ENCODE measurements at places on chromosomes 1 and 21. TPM values are rescaled to one million over a fixed set of nuclear protein-coding genes. Genes with fewer than 3 reads are reported as not detected.

GRCh38 chr21:19529031-19529430 lies 1125.4 kb upstream of the TMPRSS15 start:
- H3K27ac ChIP-seq = no peak overlapping the region
- no peaks in the 10 kb centered on the region for H3K27me3 ChIP-seq
- no peak for DNase-seq
- H3K4me1 ChIP-seq = no peaks in the 10 kb centered on the region
- H3K36me3 ChIP-seq = no peaks in the 10 kb centered on the region
- H3K4me3 ChIP-seq = no peak overlapping the region

SMIM1 gene
- 2.5 TPM for total RNA-seq

JAM2 gene
- 1.2 TPM for total RNA-seq

GRCh38 chr1:229436201-229436600 lies 2.3 kb upstream of the ACTA1 start:
- peaks cover 54% of the 10 kb centered on the region for H3K27me3 ChIP-seq
- peaks cover 34% of the 10 kb centered on the region for H3K4me1 ChIP-seq
- DNase-seq = no peak
- H3K27ac ChIP-seq = no peak overlapping the region
- H3K36me3 ChIP-seq = peaks cover 20% of the 10 kb centered on the region
- H3K4me3 ChIP-seq = no peak overlapping the region

- no peak overlapping the region for H3K4me3 ChIP-seq
- peaks cover 37% of the 10 kb centered on the region for H3K36me3 ChIP-seq
- H3K27ac ChIP-seq = peak overlapping the region; percentile 11
These were observed 25.5 kb upstream of the PSMG1 start for GRCh38 chr21:39208624-39209333.

GRCh38 chr1:100721526-100722207 lies 2.1 kb downstream of the VCAM1 start:
- H3K4me3 ChIP-seq = no peak overlapping the region
- peaks cover 15% of the 10 kb centered on the region for H3K27me3 ChIP-seq
- no peaks in the 10 kb centered on the region for H3K36me3 ChIP-seq
- no peak overlapping the region for H3K27ac ChIP-seq
- DNase-seq = no peak

FAM167B gene
- total RNA-seq = 0.69 TPM

ERRFI1 gene
- 1.5 TPM for total RNA-seq

C1orf185 gene
- not detected for total RNA-seq

CIART gene
- 1.5 TPM for total RNA-seq

DNA sequence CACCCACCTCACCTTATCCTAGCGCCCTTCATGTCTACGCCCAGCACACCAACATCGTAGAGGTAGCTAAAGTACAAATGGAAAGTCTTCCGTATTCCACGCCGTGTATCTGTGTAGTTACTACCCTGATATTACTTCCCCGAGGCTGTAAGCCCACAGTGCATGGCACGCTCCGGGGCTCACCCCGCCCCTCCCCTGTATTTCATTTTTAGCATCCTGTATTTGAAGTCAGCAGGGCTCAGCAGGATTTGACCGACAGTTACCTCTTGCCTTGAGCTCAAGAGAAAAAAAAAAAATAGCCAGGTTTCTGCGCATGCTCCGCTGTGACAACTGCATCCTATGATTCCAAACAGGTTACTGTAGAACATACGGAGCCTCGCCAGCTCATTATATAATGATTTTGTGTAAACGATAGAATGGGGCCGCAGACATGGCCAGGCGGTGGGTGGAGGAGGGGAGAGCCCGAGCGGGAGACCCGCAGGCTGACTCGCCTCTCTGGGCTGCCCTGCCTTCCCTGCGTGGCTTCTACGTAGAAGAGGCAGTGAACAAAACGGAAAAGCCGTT lies 1.3 kb downstream of the ABCG1 start:
- H3K36me3 ChIP-seq = no peaks in the 10 kb centered on the region
- peak overlapping the region; percentile 85 for H3K27ac ChIP-seq
- no peaks in the 10 kb centered on the region for H3K27me3 ChIP-seq
- H3K4me3 ChIP-seq = peak overlapping the region; percentile 78

DNA sequence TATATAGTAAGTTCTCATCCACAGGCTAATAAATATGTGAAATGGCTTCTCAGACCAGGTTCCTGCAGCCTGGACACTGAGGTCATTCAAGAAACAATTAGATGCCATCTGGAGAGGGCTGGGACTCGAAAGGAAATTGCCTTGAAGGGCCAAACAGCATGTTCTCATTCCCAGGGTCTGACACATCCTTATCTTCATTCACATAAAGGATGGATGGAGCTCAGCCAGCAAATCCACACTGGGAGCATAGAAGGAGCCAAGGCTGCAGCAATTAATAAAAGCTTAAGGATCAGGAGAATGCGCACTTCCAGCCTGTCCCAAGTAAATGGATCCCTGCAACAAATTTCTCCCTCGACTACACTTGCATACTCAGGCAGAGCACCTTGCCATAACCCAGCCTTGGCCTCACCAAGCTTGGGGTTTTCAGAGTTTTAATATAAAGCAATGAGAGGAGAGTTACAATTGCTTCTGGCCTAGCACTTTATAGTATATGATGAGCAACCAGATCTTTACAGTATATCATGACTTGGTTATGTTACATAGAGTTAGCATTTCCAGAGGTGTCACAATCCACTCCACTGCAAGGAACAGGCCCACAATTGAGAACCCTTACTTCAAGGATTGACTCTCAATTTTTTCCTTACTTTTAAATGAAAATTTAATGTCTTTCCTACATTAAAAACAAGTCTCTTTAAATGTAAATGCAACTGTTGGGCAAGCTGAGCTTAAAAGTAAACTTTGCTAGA lies 55.9 kb downstream of the BCAR3 start:
- no peaks in the 10 kb centered on the region for H3K36me3 ChIP-seq
- no peak overlapping the region for H3K27ac ChIP-seq
- H3K4me3 ChIP-seq = no peak overlapping the region
- H3K27me3 ChIP-seq = peaks cover 3% of the 10 kb centered on the region
- DNase-seq = no peak

LHX4 gene
- total RNA-seq = not detected

DNA sequence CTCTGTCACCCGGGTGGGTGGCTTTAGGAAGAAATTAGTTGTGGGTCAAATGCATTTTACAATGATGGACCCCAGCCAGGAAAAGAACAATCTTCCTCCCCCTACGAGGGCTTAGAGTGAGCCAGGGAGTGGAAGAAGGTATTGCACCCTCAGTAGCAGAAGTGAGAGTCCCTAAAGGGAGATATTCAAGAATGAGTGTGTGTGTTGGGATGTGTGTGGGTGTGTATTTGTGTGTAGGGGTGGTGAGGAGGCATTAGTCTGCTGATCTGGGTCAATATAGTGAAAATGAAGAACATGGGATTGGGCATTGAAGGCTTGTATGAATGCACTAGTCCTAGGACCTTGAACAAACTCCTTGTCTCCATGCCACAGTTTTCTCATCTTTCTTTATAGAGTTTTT lies 85.2 kb upstream of the RUNX1 start:
- no peaks in the 10 kb centered on the region for H3K36me3 ChIP-seq
- DNase-seq = no peak
- H3K4me3 ChIP-seq = no peak overlapping the region
- no peaks in the 10 kb centered on the region for H3K27me3 ChIP-seq
- no peak overlapping the region for H3K27ac ChIP-seq

C1orf226 gene
- 0.12 TPM for total RNA-seq

GRCh38 chr21:31299291-31300147 lies 44.5 kb downstream of the TIAM1 start:
- H3K27me3 ChIP-seq = no peaks in the 10 kb centered on the region
- peak overlapping the region; percentile 45 for H3K27ac ChIP-seq
- no peak for DNase-seq
- peaks cover 6% of the 10 kb centered on the region for H3K36me3 ChIP-seq
- H3K4me1 ChIP-seq = peaks cover 43% of the 10 kb centered on the region

C1orf116 gene
- not detected for total RNA-seq

GJB3 gene
- not detected for total RNA-seq

DNA sequence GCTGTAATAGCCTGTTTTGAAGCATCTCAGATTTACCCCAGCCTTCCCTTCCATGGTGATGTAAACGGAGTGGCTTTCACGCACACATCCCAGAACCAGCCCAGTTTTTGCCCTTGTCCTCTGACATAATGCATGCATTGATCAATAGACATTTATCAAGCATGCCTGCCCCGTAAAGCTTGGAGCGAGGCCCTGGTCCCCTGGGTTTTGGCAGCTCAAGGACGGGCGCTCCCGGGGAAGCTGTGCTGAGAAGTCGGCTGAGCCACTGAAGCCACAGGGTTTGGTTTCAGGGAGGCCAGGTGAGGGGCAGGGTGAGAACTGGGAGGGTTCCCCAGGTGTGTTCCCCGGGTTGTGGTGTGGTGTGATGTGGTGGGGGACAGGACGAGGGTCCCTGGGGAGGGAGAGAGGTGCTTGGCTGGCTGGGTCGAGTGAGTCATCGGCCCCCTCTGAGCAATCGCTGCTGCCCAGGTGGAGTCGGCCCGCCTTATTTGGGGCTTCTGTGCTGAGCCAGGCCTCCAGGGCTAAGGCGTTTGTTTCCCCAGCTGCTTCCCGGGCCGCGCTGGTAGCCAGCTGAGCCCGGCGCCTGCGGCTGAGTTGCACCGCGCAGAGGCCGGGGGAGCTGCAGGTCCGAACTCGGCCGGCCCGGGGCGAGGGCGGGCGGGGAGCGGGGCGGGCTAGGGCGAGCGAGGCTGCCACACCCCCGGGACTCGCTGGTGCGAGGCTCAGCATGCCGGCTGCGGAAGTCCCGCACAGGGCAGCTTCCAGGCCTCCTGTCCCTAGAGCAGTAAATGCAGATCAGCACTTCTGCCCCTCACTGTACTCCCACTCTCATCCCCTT lies 23.6 kb downstream of the ATP2B4 start:
- H3K4me1 ChIP-seq = peaks cover 72% of the 10 kb centered on the region
- H3K4me3 ChIP-seq = peak overlapping the region; percentile 70
- peak overlapping the region; percentile 90 for H3K27ac ChIP-seq
- H3K27me3 ChIP-seq = no peaks in the 10 kb centered on the region

Data from activated CD4-positive, alpha-beta memory T cell treated with anti-CD3 and anti-CD28 coated beads for 36 hours (primary cell).